IMR-90 (cell line): ENCODE measurements at places on chromosomes 3 and 15. TPM values are rescaled to one million over a fixed set of nuclear protein-coding genes. Genes with fewer than 3 reads are reported as not detected.

DNA sequence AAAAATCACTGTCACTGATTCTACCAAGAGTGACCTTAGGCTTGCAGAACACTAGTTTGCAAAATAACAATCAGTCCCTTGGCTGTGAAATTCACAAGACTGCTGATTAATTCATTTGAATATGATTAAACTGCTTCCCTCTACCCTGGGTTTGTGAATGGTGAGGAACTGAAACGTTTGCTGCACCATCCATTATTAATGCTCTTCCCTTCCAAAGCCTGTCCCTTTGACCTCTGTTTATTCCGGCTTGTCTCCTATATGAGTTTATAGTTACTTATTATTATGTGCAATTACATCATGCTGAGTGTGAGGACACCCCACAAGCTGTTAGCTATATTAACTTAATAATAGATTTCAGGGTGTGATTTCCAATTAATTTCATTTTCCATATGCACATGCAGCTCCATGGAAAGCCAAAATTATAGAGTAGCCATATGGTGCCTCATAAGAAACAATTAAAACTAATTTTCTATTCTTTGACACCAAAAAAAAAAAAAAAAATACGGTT is 96.5 kb downstream of the SUCLG2 start:
- no peak for DNase-seq

DNA sequence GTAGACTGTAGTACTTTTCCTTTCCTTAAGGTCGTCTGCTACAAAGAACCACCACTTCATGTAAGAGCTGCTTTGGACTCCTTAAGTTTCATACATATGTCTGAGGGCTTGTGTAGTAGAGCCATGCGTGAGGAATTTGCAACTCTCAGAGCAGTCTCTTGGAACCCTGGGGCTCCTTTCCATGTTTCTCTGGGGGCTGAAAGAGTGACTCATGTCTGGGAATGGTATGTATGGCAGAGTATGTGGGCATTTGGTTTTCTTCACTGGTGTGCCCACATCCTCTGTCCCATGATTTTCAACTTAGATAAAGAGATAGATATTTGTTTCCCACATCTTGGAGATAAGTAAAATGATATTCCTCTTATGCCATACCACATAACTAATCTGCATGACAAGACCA is 20.6 kb upstream of the RBM5 start:
- DNase-seq = peak; percentile 35

DNA sequence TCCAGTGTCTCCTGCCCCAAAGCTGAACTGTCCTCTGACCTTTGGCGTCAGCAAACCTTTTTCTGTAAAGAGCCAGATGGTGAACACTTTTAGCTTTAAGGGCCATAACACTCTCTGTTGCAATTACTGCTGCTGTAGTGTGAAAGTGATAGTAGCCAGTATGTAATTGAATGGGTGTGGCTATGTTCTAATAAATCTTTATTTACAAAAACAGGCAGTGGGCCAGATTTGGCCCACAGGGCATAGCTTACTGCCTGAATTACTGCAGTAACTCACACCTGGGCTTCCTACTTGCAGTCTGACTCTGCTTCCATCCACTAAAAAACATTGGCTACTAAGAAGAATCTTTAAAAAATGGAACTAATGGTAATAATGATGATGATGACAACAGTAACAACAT is 68.0 kb upstream of the SLC6A11 start:
- DNase-seq = no peak

GRCh38 chr15:66193066-66193465 is 60.5 kb downstream of the MEGF11 start:
- DNase-seq = peak; percentile 5

DNA sequence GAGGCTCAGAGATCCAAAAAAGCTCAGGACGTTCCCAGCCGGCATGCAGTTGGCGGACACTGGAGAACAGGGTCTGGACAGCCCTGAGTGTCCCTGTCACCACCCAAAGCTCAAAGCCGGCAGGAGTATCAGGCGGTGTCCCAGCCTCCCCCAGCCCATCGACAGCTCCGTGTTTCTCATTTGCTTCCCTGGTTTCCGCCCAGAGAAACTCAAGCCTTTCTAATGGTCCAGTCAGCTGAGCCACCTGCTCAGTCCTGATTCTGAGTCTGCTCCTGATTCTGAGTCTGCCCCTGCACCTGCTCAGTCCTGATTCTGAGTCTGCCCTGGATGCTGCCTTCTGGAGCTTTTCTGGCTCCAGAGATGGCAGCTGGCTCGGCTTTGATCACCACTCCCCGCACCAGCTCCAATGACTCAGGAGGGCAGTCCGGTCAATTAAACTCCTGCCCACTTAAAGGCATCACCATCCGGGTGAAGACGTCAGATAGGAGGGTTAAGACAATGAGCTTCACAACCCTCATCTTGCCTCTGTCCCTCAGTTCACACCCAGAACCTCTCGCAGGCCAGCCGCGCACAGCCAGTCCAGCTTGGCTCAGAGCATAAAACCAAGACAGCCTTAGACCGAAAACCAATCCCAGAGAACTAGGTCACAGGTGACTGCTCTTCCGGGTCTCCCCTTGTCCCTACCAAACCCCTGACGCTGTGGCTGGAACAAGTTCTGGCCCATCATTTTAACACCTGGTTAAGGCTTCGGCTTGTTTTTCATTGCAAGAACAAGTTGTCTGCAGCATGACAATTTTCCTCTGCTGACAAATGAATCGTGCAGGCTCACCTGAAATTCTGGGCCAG is 6.8 kb downstream of the PCSK6 start:
- no peak for DNase-seq

DNA sequence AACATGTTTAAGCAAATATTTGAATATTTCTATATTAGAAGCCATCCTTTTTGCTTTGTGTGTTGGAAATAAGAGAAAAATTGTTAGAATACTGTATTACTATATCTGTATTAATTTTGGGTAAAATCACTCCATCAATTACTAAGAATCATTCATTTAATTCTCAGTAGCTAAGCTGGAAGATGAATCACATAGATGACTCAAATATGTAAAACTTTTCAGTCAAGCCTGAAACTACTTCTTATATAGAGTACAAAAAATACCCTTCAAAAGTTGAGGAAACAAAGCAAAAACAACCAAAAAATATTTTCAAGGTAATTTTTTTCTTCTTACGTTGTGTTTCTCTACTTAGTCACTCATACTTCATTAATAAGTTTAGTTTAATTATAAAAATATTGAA is 205.7 kb upstream of the ROBO1 start:
- DNase-seq = no peak

DNA sequence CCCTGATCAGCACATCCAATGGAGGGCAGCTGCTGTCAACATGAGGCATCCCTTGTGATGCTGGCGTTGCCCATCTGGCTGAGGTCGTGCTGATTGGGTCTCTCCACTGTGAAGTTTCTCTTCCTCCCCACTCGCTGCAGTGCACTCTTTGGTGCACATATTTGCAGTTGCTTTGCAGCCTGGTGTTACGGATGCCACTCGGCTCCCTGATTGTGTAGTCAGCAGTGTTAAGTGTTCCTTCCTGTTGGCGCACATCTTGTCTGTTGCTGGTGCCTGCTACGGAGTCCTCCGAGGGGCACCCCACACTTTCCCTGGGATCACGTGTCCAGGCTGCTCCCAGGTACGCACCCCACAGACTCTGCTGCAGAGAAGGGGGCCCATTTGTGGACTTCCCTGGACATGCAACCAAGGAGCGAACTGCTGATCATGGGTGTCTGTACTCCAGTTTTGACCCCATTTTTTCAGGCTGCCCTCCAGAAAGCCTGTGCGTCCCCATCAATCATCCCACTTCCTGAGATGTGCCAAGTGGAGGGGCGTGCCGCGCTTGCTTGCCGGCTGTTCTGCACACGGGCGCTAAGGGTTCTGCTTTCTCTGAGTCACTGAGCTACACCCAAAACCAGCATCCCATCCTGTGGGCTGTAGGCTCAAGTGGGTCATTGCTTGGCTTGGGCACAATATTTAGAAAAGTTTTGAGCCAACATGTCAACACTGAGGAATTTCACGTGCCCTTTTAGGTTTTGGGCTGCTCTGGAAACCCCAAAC is 98.6 kb downstream of the FBLN2 start:
- DNase-seq = peak; percentile 22

- no peak for DNase-seq
Observed at GRCh38 chr3:195766671-195767070, 45.1 kb downstream of the MUC4 start.

GRCh38 chr3:67614195-67614594 is 40.2 kb downstream of the SUCLG2 start:
- no peak for DNase-seq

SLC25A38 gene
- total RNA-seq = 16.1 and 17.4 TPM in 2 replicates

GRCh38 chr3:129536374-129536667 is 6.7 kb upstream of the H1-8 start:
- DNase-seq = no peak

GRCh38 chr3:177499779-177500423 is 302.6 kb upstream of the TBL1XR1 start:
- no peak for DNase-seq

RLBP1 gene
- total RNA-seq = not detected in 2 replicates

DNA sequence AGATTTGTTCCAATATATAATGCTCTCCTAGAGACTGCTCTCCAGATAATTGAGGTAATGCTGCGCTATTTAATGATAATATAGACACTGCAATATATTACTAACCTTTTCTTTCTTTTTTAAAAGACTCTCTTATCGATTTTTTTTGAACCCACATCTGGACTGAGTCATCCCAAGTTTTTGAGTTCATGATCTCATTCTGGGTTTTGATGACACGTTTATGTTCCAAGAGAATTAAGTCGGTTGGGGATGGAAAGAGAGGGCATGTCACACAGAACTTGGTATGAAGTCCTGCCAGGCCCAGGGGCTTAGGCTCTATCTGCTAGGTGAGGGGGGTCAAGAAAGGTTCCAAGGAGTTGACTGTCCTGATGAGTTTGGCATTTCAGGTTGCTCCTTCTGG is 431.1 kb downstream of the MFSD1 start:
- DNase-seq = no peak

DNA sequence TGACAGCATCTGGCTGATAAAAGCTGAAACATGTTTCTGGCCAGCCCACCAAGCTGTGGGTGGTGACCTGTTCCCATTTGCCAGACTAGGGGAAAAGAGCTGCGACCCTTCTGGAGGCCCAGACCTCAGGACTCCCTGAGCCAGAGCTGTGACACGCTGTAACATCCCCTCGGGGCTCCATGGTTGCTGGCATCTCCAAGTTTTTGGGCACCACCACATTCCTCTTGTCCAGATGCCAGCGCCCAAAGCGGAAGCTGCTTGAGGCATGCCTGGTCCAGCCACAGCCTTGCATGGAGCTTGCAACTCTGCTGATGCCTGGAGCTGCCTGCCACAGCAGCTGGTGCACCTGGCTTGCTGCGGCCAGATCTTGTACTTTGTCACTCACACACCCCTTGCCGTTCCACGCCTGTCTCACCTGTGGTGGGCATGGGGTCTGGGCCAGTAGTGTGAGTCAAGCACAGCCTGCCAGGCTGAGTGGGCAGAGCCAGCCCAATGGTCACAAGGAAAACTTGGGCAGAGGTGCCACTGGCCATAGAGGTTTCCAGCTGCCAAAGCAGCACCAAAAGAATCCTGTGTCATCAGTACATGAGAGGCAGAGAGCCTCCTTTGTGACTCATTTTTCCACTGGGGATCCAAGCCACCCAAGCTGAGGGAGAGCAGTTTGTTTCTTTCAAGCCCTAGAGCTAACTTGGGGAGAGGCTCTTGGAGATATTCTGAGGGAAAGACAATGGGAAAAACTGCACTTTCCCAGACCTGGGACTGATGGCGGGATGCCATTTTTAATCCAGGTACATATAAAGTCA is 45.7 kb upstream of the PTX3 start:
- peak; percentile 34 for DNase-seq

DNA sequence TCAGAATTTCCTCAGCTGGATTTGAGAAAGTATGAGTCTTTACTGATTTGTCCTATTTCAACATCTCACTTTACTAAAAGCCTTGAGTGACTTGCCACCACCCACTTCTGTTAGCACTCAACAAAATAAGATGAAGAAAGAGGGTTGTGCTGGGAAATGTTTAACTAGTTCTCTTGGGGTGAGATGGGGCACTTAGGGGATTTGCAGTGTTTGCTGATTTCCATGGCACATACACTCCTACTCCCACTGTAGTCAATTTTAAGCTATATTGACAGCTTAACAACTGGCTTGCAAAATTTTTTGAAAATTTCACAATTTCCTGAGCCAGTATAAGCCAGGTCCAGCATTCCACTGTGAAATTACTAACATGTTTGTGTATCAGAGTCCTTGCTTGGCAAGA is 463.1 kb upstream of the ARHGEF26 start:
- DNase-seq = no peak

DNA sequence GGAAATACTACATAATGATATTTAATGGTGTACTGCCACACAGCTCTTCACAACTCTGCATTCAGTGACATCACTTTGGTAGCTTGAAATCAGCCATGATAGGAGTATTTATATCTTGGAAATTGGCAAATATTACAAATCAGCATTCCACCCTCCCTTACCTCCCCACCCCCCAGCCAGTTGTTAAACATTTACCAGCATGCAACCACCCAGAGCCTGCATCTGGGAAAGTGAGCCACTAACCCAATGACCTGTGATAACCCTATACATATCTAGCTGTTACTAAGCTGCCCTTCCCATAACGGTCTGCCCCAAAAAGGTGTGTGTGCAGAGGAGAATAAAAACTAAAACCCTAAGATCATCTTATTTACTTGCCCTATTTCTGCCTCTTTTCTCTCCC is 44.6 kb upstream of the SATB1 start:
- no peak for DNase-seq

DNA sequence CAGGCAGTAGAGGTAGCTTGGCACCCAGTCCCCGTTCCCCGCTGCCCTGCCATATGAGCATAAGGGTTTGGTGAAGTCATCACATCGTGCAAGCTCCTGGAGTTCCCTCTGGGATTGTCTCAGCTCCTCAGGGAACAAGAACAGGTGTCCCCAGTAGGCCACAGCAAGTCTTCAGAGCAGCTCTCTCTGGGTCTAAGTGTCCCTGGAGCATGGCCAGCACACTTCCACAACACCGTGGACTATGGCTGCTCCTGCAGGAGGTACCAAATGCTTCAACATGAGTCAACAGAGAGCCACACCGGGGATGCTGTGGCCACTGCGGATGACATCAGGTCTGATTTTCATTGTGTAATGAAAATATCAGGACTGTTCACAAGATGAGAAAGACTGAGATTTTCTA is 23.1 kb downstream of the ABHD6 start:
- DNase-seq = peak; percentile 64
